ENCODE measurements at places on chromosomes 13 and 19.

DNA sequence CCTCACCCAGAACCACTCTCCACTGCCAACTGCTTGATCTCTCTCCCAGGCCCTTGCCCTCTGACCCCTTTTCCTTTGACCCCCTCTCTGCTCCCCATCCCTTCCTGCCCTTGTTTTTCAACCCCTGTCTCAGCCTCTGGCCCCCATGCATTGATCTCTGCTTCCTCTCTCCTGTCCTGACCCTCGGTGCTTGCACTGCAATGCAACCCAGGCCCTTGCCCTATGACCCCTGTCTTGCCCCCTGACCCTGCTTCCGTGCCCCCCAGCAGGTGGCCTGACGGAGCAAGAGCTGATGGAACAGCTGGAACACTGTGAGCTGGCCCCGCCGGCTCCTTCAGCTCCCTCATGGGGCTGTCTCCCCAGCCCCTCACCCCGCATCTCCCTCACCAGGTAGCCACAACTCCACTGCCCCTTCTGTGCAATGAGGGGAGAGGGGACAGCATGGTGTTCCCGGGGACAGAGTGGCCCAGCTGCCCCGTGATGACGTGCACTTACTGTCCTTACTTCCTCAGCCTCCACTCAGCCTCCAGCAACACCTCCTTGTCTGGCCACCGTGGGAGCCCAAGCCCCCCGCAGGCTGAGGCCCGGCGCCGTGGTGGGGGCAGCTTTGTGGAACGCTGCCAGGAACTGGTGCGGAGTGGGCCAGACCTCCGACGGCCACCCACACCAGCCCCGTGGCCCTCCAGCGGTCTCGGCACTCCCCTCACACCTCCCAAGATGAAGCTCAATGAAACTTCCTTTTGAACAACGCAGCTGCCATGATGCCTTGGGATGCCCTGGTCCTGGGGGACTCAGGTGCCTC lies 10.5 kb upstream of the LTBP4 start:
- no peak for DNase-seq

- DNase-seq = no peak
These were observed 31.4 kb upstream of the TPTE2 start for GRCh38 chr13:19592657-19593180.

DNA sequence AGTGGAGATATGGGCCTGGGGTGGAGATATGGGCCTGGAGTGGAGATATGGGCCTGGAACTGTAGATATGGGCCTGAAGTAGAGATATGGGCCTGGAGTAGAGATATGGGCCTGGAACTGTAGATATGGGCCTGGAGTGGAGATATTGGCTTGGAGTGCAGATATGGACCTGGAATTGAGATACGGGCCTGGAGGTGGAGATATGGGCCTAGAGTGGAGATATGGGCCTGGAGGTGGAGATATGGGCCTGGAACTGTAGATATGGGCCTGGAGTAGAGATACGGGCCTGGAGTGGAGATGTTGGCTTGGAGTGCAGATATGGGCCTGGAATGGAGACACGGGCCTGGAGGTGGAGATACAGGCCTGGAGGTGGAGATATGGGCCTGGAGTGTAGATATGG lies 402 bp downstream of the KIR3DL3 start:
- DNase-seq = no peak

- no peak for DNase-seq
These were observed 96.9 kb downstream of the WDFY2 start for GRCh38 chr13:51681037-51681678.

DNA sequence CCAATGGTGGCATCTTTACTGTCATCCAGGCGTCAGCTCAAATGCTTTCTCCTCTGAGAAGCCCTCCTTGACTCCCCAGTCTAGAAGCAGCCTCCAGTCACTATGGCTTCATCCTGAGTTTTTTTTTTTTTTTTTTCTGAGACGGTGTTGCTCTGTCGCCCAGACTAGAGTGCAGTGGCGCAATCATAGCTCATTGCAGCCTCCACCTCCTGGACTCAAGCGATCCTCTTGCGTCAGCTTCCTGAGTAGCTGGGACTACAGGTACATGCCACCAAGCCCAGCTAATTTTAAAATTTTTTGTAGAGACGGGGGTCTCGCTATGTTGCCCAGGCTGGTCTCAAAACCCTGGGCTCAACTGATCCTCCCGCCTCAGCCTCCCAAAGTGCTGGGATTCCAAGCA lies 4.2 kb downstream of the NRTN start:
- no peak for DNase-seq
